ENCODE measurements at places on chromosomes 1 and 21.

DNA sequence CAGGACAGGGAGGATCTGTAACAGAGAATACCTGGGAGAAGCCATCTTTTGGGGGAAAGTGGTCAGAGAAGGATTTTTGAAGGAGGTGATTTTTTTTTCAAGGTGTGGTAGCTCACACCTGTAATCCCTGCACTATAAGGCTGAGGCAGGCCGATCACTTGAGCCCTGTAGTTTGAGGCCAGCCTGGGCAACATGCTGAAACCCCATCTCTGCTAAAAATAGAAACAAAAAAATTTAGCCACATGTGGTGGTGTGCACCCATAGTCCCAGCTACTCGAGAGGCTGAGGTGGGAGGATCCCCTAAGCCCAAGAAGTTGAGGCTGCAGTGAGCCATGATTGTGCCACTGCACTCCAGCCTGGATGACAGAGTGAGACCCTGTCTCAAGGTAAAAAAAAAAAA, 67.4 kb upstream of the ARTN start:
- DNase-seq: no peak

DNA sequence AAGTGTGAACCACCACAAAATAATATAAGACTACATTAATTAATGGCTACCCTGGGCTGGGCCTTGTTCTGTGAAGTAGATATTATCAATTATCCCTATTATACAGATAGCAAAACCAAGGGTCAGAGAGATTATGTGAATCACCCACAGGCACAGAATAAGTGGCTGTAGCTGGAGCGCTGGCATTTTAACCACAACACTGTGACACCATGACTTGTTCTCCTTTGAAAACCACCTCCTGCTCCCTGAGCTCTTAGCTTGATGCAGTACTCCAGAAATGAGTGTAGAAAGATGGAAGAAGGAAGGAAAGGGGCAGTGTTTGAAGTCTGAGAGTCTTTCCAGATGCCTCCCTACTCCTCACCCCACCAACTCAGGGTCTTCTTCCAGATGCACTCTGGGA, 29.5 kb upstream of the JUN start:
- DNase-seq: no peak

DNA sequence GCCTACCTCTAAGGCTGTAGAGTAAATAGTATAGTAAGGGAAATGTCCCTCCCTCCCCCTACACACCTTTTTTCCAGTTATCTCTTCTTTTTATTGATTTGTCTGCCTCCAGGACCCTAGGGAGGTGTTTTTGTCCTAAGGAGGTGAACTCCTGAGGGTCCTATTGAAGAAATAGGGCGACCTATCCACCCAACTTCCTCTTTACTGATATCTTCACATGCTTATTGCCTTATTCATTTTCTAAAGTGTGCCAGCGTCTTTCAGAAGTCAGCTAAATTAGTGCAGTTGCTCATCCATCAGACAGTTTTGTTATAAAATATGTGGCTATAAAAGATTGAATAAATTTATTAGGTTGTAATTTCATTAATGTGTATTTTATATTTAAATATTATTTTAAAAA, 5.9 kb downstream of the BACH1 start:
- DNase-seq: no peak

DNA sequence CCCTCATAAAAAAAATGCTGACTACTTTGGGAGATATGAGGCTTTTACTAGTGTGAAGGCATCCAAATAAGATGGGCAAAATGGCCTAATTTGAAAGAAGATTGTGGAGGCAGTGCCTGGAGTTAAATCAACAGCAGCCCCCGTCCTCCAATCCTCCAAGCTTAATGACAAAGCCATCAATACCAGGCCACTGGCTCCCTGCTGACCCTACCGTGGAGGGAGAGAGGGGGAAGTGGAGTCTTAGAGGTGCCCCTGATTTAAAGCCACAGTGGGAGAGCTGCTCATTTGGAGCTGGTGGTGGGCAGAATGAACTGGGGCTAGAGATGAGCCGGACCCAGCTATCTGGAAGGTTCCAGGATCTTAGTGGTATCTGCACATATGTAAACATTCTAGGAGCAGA, 24.3 kb upstream of the KNCN start:
- DNase-seq: no peak

DNA sequence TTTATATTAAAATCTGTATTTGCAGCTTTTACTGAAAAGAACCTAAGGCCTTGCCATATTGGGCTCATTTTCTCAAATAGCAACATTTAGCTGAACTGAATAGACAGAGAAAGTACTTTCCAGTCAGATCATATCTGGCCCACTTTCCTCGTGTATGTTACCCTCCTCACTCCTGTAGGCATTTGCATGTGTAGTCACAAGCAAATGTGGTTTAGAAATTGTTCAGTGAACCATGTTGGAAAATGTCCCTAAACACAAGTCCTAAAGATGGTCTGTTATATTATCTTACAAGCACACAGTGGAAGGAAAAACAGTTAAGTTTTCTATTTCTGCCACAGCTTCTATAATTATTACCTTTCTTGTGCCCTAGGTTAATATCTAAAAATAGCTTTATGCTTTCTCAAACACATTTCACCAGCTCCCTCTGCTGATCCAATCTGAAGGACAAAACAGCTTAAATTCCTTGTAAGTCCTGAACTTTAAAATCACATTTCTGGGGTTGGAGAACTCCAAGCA, 606 bp upstream of the FMO4 start:
- no peak for DNase-seq

DNA sequence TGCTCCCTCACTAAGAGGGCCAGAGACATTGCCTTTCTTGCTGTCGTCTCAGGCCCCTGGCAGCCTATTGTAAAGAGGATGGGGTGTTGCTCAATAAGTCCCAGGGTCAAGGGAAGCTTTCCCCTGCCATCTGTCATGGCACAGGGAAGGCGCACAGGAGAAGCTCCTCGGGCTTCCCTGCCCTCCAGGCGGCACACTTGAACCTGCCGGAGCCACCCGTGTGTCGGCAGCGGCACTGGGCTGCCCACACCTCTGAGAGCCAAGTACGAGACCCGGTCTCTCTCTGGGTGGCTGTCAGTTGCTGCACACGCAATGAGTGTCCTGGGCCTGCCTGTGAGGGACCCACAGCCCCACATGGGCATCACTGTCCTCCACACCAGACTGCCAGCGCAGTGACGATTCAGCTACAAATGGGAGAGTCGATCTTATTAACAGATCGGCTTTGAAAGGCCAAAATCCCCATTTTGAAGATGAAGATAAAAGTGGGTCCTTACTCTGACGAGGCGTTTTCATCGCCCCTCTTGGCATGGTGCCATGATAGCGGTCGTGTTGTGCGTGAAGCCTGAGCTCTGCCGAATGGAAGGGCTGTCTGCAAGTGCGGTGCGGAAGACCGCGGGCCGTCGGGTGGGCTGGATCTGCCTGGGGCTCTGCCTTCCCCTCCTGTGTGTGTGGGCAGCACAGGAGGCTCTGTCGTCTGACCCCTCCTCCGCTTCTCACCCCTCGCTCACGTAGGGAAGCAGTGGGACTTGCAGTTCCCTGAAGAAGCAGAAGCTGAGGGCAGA, 29.2 kb upstream of the PDXK start:
- DNase-seq: no peak

GRCh38 chr1:116076831-116077230, 34.4 kb upstream of the MAB21L3 start:
- DNase-seq: no peak

GRCh38 chr1:24914226-24915069, 15.6 kb downstream of the RUNX3 start:
- no peak for DNase-seq

- no peak for DNase-seq
Measured at GRCh38 chr1:182765391-182765790, 24.2 kb upstream of the NPL start.

GRCh38 chr21:31752352-31752751, 20.4 kb upstream of the SCAF4 start:
- DNase-seq: no peak

GRCh38 chr1:7485086-7485780, 285.9 kb upstream of the VAMP3 start:
- DNase-seq: no peak

DNA sequence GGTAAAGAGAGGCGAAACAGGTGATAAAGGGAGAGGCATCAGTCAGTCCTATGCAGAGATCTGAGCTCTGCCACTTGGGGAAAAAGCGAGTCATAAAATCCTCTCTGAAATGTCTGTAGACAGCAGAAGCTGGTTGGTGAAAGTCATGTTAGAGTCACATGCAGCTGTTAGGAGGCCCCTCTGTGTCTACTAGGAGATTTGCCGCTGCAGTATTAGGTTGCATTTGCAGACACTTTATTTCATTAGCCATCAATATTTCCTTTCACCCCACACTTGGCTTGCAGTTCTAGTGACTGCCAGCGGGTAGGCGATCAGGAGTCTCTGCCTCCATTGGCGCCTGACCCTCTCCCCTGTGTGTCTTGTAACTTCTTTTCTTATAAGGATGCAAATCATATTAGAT, 16.2 kb downstream of the ATP1A4 start:
- no peak for DNase-seq

All from DMS 273 treated with DMSO at 0.1 percent for 48 hours (cell line).